ENCODE measurements at places on chromosomes 12 and 14.
A peak's percentile ranks its signal among the peaks of the same experiment; 100 is the strongest.

- DNase-seq: no peak
These were observed 10.1 kb upstream of the JDP2 start for GRCh38 chr14:75417674-75418073.

DNA sequence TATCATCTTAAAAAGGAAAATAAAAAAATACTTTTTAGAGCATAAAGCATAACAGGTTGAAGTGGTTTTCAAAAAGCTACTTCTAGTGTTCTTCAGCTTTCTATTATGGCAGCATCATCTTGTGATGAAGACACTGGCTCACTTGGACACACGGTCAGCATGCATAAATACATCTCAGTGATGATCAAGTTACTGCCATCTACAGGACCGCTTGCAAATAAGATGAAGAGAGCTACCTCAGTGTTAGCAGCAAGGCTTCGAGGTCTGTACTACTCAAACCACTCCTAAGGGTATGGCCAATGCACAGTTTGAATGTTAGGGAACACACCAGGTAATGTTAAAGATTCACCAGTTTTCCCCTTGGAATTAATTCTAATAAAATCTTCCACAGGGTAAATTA, 58.8 kb downstream of the GALC start:
- DNase-seq: no peak

DNA sequence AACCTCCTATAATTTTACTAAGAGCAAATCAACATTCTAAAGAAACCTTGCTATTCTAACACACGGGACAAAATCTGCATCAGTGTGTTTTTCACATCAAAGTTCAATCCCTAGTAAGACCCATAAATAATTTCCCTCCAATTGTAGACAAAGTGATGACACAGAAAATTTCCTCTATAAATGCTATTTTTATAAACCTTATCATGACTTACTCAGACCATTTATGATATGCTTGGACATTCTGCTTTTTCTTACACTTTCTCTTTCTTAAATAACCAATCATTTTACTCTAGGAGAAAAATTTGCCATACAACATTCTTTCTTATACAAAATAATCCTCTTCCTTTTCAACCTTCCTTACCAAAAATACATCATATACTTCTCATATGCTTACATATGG, 67.0 kb downstream of the SDR9C7 start:
- DNase-seq: no peak

GRCh38 chr12:47941871-47942613, 21.4 kb upstream of the TMEM106C start:
- peak; percentile 93 for DNase-seq

DNA sequence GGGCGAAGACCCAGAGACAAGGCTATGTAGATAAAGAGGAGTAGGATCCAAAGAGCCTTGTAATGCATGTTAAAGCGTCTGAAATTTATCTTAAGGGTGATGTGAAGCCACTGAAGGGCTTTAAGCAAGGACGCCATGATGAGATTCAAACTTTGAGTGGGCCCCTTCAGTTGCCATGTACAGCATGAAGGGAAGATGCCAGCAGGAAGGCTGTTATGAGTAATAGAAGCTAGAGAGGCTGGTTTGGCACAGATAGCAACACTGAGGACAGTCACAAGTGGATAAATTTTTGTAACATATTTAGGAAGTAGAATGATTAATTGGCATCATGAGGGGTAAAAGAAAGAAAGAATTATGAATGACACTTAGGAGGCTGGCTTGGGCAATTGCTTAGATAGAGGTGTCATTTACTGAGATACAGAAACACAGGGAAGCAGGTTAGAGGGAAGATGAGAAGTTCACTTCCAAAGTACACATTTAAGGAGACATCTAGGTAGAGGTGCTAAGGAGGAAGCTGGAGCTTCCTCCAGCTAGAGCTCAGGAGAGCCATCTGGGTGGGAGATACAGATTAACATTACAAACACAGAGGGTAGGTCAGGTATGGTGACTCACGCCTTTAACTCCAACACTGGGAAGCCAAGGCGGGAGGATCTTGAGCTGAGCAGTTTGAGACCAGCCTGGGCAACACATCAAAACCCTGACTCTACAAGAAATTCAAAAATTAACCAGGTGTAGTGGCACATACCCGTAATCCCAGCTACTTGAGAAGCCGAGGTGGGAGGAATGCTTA, 13.7 kb downstream of the ATG2B start:
- DNase-seq: no peak

DNA sequence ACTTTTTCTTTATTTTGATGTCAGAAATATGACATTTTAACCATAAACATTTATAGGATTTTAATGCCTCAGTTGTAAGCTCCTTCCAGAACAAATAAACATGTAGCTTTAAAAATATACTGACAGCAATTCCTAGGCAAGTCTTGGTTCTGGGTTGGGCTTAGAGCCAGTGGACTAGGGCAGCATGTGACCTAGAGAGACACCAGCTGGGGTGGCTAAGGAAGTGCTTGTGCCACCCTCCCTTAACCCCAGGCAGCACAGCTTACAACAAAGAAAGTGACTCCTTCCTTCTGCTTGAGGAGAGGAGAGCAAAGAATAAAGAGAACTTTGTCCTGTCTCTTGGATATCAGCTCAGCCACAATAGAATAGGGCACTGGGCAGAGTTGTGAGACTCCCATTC, 61.6 kb upstream of the KTN1 start:
- no peak for DNase-seq

DNA sequence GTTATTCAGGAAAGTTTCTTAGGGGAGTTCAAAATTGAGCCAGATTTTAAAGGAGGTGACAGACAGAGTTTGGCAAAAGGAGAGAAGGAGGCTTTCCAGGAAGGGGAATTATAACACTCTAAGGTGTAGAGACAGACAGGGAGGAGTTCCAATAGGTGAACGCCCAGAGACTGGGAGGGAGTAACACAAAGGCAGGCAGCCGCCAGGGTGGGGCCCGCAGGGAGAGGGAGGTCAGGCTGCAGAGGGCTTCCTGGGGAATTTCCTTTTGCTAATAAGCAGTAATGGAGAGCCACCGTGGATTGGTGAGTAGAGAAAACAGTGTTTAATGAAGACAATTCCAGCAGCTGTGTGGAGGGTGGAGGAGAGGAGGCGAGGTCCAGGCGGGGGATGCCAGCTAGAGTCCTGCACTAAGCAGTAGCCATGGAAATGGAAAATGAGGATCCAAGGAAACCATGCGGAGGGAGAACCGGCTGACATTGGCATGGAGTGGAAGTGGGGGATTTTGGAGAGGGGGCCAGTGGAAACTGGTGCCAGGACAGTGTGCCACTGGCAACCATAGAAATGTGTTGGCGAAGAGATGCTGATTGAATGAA, 22.2 kb downstream of the GRIN2B start:
- no peak for DNase-seq

GRCh38 chr12:64419696-64420095, 15.5 kb downstream of the XPOT start:
- DNase-seq: no peak

DNA sequence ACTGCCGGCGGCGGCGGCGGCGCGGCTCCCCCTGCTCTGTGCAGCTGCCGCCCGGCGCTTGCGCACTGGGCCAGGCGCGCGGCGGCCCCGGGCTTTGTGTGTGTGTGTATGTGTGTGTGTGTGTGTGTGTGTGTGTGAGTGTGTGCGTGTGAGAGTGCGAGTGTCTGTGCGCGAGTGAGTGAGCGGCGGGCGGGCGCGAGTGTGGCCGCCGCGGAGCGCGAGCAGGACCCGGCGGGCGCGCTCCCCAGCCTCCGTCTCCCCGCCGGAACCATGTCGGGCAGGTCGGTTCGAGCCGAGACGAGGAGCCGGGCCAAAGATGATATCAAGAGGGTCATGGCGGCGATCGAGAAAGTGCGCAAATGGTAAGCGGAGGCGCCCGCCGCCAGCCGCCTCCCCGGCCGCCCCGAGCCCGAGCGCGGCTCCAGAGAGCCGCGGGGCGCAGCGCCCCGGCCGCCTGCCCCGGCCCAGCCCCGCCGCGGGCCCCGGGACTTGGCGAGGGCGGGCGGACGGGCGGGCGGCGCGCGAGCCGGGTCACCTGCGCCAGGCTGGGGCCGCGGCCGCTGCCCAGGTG, at the start of gene BCL7A:
Gene BCL7A (plus strand): TSS at position 63 of the 571 bp plus-strand sequence. CDS start 208 bp downstream, at position 271.
- peak; percentile 68 for DNase-seq

- DNase-seq: no peak
These were observed 66.9 kb upstream of the ACTN1 start for GRCh38 chr14:69045857-69046475.

DNA sequence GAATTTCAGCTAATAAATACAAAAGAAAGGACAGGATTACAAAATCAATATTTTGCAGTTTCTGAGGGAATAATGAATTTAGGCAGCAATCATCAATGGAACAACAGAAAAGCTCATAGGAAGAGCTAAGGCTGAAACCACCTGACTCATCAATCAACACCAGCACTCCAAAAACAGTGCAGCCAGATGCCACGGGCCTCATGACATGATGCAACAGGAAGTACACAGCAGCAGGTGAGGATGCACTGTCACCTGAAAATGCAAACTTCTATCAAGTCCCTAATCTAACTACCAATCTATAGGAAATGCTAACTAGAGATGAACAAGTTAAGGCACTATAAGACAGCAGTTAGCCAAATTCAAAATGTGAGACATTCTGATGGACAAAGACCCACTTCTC, 21.7 kb downstream of the GNS start:
- DNase-seq: no peak

DNA sequence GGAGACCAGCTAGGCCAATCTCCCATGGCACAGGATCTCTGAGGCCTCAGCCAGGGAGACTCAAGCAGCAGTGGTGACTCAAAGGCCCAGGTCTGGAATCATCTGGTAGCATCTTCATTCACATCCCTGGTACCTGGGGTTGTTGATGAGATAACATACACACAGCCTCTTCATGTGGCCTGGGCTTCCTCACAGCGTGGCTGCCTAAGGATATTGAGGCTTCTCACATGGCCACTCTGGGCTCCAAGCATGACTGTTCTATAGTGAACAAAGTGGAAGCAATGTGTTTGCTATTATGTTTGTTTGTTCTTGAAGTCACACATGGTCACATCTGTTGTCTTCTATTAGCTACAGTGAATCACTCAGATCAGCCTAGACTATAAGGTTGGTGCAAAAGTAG, 584.1 kb downstream of the VRK1 start:
- DNase-seq: no peak

DNA sequence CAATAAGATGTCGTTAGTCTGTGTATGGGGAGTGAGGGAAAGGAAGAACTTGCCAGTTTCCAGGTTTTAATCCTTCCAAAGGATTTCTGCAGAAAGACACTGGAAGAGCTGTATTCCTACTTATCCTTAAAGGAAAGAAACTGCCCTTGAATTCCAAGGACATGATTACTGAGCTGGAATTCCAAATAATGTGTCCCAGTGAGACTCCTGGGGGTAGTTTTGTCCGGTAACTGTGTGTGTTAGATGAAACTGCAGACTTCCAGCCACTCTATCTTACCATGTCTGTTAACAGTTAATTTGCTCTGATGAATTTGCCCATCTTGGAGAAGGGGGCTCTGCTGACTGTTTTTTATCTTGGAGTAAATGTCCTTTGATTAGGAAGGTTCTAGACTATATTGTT, 33.0 kb downstream of the CKB start:
- DNase-seq: no peak
